ENCODE measurements at places on chromosomes 3 and 15.

GRCh38 chr3:9067352-9067975, 104.2 kb upstream of the RAD18 start:
- DNase-seq, result peak; percentile 64

DNA sequence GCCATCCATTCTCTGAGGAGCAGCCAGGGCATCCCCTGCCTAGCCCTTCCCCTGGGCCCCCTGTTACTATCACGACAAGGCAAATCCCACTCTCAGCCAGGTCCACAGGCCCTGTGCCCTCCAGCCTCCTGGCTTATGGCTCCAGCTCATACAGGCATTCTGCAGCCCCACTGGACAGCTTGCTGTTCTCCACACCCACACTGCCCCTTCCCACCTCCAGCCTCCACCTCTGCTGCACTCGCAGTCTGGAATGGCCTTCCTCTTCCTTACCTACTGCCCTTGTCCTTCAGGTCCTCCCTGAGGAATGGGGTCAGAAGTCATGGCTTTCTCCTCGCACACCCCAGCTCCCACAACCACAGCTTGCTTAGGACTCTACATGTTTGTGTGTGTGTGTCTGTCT, 40.4 kb downstream of the CCDC33 start:
- no peak for DNase-seq

GRCh38 chr3:28816017-28816416, 464.9 kb upstream of the RBMS3 start:
- no peak for DNase-seq

DNA sequence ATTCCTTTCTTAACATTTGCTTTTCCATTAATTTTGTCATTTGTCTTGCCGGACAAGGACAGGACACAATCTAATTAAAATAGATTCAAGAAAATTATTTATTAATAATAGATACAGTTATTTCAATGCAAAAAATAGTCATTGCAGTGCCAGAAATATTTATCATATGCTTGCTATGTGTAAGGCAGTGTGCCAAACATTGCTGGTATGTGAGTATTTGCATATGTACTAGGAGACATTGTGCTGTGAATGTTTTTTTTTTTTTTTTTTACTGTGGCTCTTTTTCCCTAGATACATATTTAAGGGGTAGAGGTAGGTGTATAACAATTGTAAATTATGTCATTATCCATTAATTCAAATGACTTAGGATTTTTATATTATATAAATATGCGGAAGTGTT, 23.3 kb downstream of the SPRED1 start:
- DNase-seq, result no peak

- DNase-seq, result no peak
Measured at GRCh38 chr15:41493902-41494189, 172 bp downstream of the ITPKA start.

DNA sequence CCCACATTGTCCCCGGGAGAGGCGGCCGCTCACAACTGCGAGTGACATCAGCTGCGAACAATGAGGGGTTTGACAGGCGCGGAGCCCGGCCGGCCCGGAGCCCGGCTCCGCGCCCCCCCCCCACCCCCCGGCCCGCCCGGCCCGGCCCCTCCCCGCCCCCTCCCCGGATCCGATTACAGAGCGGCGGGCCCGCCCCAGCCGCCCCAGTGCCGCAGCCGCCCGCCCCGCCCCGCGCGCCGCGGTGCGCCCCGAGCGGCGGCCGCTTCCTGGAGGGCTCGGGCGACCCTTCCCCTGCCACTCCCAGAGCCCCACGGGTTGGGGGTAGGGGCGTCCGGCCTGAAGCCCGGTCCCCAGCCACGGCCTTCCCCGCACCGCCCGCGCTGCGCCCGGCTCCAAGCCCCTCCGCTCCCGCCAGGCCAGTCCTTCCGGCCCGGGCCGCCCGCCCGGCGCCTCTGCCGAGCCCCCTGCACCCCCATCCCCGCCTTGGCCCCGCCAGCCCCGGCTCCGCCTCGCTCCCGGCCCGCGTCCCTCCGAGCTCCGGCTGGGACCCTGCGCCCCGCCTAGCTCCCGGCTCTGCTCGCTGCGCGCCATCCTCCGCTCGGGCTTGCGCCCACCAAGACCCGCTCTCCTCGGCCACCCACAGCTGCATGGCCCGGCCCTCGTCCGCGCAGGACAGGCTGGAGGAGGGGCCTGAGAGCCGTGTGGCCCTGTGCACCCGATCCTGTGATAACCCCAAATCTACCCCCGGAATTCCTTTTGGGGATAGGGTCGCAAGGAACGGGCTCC, at the start of gene PCBP4:
Gene PCBP4, minus strand, starts transcription at position 71 of the 786 bp plus-strand sequence. CDS start 6,214 bp downstream, outside the sequence.
- DNase-seq, result peak; percentile 57

DNA sequence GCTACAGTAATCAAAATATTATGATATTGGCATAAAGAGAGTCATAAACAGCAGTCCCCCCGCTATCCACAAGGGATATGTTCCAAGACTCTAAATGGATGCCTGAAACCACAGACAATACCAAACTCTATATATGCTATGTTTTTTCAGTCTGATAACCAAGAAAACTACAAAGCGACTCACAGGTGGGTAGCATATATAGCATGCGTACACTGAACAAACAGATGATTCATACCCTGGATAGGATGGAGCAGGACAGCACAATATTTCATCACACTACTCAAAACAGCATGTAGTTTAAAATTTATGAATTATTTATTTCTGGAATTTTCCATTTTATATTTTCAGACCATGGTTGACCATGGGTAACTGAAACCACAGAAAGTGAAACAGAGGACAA, 87.0 kb upstream of the PPP2R3A start:
- no peak for DNase-seq

DNA sequence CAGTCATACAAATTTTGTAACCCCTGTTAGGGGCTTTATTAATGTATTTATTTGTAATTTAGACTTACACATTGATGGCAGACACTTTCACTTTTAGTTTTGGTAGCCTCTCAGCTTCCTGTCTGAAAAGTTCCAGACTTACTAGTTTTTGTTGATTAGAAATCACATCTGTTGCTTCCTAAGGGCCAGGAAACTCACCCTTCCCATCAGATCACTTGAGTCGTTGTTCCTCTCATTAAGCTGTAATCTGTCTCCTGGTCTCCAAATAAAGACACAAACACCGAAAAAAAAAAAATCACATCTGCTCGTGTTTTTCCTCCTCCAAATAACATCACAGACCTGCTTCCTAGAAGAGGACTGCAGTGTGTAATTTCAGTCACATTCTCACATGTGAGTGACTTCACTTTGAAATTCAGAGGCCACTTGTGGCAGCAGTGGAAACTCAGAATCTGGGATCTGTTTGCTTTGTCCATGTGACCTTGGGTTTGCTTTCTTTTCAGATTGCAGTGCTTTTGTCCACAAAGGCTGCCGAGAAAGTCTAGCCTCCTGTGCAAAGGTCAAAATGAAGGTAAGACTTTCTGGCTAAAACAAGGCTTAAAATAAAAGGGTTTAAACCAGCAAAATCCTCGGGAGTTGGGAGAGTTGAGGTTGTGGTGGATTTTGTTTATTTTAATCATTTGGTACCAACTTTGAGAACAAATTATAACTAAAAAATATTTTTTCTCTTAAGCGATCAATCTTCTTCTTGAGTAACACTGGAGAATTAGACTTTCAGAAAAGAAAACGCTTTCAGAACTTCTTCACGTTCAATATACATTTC, 87.0 kb downstream of the KLHL25 start:
- DNase-seq, result no peak

GRCh38 chr3:154759966-154760365, 320.2 kb upstream of the MME start:
- no peak for DNase-seq

DNA sequence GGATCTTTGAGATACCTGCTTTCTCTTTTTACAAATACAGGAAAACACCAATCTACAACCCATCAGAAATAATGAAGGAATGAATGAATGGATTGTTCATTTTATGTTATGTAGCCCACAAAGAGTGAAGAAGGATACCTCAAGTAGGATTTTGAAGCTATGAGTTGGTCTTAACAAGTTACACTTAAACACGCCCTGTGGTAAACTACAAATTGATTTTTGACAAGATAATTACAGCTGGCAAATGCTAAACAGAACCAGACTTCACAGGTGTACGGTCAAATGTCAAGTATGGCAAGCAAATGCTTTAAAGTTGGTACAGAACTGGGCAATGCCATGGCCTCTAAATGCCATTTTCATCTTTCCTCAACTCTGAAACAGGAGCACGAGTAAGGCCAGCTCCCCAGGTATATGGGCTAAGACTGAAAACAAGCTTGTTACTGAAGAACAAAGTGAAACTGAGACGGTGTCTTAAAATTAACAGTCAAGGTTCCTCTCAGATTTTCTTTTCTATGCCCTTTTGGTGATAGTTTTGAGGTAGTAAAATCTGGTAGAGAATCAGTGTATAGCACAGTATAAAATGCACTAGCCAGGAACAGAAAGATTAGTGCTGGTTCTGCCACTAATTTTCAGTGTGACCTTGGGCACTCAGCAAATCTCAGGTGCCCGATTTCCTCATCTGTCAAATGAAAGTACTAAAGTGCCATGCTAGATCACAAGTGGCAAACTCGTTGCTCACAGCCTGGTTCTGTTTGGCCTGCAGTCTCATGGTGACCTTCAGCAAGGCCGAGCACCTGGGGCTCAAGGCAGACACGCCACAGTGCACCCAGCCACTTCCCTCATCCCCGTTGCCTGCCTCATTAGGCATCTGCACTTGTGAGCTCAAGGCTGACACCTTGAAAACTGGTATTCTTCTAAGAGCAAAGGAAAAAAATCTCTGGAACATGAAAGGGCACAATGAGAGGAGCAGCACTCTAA, 9.5 kb downstream of the RUVBL1 start:
- DNase-seq, result peak; percentile 50

- peak; percentile 43 for DNase-seq
Measured at GRCh38 chr15:69573815-69574475, 121.3 kb downstream of the RPLP1 start.

DNA sequence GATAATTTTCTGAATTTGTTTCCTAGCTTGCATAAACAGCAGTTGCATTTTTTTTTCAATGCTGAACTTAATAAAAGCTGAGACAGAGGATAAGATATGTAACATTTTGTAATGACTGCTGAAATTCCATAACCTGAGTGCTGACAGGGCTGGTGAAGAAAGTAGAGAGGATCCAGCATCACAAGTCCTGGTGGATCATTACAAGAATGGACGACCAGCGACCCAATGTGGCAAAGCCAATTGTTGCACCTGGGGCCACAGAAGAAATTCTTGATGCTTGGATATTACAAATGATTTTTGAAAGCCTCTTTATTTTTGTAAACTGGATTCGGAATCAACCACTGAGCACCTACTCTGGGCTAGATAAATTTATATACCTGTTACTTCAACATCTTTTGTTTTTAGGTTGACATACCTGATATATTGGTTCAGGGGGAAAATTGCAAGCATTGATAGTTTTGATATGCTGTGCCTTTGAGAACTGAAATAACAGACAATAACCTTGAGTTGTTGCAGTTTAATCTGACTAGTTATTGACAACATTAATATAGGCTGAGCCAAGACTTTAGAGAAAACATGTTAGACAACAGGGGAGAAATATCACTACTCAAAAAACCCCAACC, 3.9 kb upstream of the ACTL6A start:
- peak; percentile 68 for DNase-seq

GRCh38 chr3:187902041-187902471, 156.8 kb upstream of the BCL6 start:
- no peak for DNase-seq

DNA sequence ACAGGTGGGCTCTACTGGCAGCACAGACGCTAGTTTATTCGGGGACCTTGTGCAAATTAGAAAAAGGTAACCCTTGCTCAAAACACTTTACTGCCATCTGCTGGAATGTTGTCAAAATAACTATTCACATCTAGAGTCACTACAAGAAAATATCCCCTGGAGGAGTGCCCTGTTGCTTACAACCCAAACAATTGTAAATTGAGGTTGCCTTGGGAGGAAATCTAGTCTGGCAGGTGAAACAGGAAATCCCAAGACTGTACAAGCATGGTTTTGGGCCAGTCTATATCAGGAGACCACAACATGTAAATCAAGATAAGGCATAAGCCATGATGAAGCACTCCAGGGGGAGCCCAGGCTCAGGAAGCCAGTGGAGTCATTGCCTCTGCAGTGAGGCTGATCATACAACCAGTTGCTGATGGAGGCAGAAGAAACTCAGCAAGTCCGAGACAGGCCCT, 136.8 kb upstream of the ACP3 start:
- peak; percentile 15 for DNase-seq

- DNase-seq, result no peak
Measured at GRCh38 chr15:44188795-44189194, 6.3 kb downstream of the FRMD5 start.

DNA sequence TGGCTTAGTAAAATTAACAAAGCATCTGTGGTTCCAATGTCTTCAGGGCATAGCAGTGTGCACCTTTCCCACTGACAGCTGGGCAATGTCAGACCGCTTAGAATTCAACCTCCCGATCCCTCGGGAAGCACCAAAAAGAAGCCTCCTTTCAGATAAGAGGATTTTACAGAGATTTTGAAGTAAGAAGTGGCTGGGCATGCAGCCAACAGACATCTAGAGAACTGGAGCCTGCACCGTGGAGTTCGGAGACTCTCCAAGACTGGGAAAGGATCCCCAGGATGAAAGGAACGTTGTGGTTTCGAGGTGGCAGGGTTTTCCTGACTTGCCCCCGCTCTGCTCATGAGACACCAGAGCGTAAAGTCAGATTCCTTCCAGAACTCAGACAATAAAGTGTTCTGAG, 5.3 kb downstream of the FAM174B start:
- DNase-seq, result no peak

GRCh38 chr3:149625795-149626194, 32.0 kb downstream of the WWTR1 start:
- no peak for DNase-seq

DNA sequence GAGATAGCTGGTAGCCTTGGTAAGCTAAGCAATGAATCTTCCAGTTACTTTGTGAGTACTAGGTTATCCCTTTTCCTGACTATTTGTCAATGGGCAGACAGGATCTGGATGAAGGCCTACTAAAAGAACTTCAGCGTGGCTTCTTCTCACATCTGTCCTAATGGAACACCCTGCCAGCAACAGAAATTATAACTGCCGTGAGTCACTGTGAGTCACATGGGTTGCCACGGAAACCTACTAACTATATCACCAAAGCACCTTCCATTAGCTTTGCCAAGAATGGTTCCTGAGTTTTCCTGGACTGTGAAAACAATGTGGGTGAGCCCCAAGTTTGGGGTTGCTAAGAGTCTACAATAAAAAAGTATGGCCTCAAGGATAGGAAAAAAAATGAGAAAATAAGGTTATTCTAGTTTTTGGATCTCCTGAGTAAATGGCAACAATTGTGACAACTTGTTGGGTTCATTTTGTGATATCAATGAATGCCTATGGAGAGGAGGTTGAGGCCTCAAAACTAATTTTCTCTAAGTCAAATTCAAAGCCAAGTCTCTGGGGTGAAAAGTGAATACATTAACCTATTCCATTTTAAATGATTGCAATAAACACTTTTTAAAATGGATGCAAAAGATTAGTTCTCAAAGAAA, 195.1 kb upstream of the ICE2 start:
- no peak for DNase-seq

- DNase-seq, result no peak
Measured at GRCh38 chr3:149327156-149327555, 6.3 kb downstream of the TM4SF18 start.

- no peak for DNase-seq
Measured at GRCh38 chr15:48643776-48644466, 1.6 kb downstream of the FBN1 start.

- no peak for DNase-seq
Measured at GRCh38 chr3:188385295-188385694, 231.3 kb downstream of the LPP start.

GRCh38 chr3:178382449-178383061, 153.7 kb upstream of the KCNMB2 start:
- DNase-seq, result no peak

GRCh38 chr3:7392206-7392605, 531.3 kb downstream of the GRM7 start:
- DNase-seq, result no peak
